ENCODE measurements at places on chromosomes 2 and 18. TPM values are rescaled to one million over a fixed set of nuclear protein-coding genes. Genes with fewer than 3 reads are reported as not detected.

PLEK gene
- 0.32 TPM for total RNA-seq

ASTL gene
- not detected for total RNA-seq

ZFAND2B gene
- total RNA-seq = 22.6 TPM

BUB1 gene
- total RNA-seq = 18.8 TPM

ARHGAP28 gene
- total RNA-seq = 38.2 TPM

All from articular chondrocyte of knee joint (primary cell).